ENCODE measurements at places on chromosomes 16 and 17. TPM values are rescaled to one million over a fixed set of nuclear protein-coding genes. Genes with fewer than 3 reads are reported as not detected.

Gene CPNE7
- total RNA-seq, result 12.8 TPM

DNA sequence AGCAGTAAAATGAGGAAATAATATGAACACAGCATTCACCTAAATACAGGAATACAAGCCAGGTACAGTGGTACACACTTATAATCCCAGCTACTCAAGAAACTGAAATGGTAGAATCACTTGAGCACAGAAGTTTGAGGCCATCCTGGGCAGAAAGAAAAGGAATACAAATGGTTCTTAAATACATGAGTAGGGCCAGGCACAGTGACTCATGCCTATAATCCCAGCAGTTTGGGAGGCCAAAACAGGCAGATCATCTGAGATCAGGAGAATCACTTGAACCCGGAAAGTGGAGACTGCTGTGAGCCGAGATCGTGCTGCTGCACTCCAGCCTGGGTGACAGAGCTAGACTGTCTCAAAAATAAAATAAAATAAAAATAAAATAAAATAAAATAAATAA, 23.0 kb upstream of the SMG8 start:
- H3K36me3 ChIP-seq, result peaks cover 32% of the 10 kb centered on the region
- H3K27me3 ChIP-seq, result no peaks in the 10 kb centered on the region
- no peak overlapping the region for H3K4me3 ChIP-seq
- no peak overlapping the region for H3K27ac ChIP-seq

DNA sequence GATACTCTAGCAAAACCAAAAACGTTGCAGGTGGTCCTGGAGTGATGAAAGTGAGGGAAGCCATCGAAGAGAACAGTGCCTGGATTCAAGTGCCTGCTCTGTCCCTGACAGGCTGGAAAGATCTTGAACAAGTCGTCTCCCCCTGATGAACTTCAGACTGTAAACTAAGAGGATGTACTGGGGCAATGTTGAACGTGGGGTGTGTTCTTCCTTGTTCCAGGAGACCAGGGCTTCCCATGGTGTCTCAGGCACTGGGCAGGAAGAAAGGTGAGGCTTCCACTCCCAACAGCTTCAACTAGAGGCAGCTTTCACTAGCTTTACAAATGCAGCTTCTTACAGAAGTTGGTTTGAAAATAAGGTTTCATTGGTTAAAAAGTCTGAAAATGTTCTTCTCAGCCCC, 21.4 kb upstream of the NF1 start:
- no peaks in the 10 kb centered on the region for H3K4me1 ChIP-seq
- no peak for DNase-seq
- H3K27me3 ChIP-seq, result no peaks in the 10 kb centered on the region
- H3K4me3 ChIP-seq, result no peak overlapping the region
- no peak overlapping the region for H3K27ac ChIP-seq

DNA sequence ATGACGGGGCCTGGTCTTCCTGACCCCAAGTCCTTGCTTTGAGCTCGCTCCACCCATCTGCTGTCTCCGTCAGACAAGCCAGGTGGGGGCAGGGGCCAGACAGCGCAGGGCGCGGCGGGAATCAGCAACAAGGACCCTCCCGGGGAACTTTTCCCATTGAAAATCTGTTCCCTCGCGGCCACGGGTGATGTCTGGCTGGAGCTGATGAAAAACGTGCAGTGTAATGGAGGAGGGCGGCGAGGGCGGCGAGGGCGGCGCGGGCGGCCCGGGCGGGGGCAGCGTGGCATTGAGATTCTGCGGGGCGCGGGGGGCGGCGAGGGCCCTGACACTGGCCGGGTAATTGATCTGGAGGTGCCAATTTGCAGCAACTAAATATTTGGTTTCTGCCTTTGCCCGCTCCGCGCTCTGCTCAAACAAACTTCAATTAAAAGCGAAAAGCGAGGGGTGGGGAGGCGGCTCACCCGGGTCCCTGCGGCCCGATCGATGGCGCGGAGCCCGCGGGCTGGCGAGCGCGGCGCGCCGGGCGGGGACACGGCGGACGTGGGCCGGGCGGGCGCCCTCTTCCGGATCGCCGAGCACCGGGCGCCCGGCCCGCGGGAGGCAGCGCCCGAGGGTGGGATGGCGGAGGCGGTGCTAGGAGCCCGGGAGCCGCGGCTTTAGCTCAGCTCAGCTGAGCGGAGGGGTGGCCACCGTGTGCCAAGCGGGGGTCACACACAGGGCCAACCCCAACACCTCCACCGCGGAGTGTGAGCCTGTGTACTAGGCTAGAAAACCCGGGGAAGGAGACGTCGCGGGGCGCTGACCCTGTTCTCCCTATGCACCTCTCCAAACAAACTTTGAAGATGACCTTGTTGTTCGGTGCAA, 32.4 kb downstream of the DCAKD start:
- no peak for DNase-seq
- peak overlapping the region; percentile 26 for H3K4me3 ChIP-seq
- H3K27me3 ChIP-seq, result peaks cover 69% of the 10 kb centered on the region
- peaks cover 17% of the 10 kb centered on the region for H3K36me3 ChIP-seq

- H3K4me1 ChIP-seq, result peaks cover 7% of the 10 kb centered on the region
- no peak overlapping the region for H3K4me3 ChIP-seq
- H3K27me3 ChIP-seq, result no peaks in the 10 kb centered on the region
- H3K36me3 ChIP-seq, result no peaks in the 10 kb centered on the region
- no peak for DNase-seq
Measured at GRCh38 chr17:35083071-35083470, 19.6 kb upstream of the RFFL start.

Measured in thymus (tissue), 14 donors.